A172 (cell line): ENCODE measurements at places on chromosomes 3 and 15. TPM values are rescaled to one million over a fixed set of nuclear protein-coding genes. Genes with fewer than 3 reads are reported as not detected.

GRCh38 chr3:34067536-34068051 lies 269.2 kb downstream of the PDCD6IP start:
- DNase-seq: no peak

- no peak for DNase-seq
Observed at GRCh38 chr3:129615751-129616281, 9.3 kb upstream of the PLXND1 start.

- DNase-seq: peak; percentile 31
Observed at GRCh38 chr3:44468572-44469520, 8.6 kb downstream of the ZNF445 start.

DNA sequence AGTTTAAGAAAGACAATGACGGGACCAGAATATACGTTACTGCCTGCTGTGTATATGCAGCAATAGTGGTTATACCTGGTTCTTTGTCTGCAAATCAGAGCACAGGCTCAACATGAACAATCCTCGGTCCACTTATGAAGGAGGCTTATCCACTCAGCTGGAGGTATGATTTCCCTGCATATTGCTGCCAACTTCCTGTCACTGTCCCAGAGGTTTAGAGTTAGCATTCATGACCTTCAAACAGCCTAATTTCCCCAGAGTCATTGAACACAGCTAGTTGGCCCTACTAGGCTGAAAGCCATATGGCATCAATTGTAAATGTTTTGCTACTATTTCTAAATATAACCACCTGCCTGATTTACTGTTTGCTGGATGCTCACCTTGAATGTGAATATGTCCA lies 224.9 kb upstream of the ZNF717 start:
- DNase-seq: no peak

GRCh38 chr3:131277836-131278497 lies 103.6 kb upstream of the NUDT16 start:
- peak; percentile 5 for DNase-seq

DNA sequence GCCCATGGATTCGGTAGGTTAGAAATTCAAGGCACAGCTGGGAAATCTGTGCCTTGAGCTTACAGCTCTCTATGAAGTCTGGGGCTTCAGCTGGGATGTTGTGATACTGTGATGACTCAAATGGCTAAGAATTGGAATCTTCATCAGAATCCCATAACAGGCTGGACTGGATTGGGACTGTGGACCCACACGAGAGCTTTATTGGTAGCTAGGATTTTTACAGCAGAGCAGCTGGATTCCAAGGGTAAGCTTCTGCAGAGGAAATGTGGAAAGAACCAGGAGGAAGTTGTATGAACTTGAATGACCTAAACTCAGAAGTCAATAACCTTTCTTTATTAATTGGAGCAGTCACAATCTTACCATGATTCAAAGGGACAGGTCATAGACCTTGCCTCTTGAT lies 1187.1 kb downstream of the ROBO1 start:
- no peak for DNase-seq

GRCh38 chr3:120245386-120245785 lies 39.6 kb downstream of the GPR156 start:
- DNase-seq: no peak

- DNase-seq: no peak
Observed at GRCh38 chr15:61410662-61411061, 181.6 kb upstream of the RORA start.

DNA sequence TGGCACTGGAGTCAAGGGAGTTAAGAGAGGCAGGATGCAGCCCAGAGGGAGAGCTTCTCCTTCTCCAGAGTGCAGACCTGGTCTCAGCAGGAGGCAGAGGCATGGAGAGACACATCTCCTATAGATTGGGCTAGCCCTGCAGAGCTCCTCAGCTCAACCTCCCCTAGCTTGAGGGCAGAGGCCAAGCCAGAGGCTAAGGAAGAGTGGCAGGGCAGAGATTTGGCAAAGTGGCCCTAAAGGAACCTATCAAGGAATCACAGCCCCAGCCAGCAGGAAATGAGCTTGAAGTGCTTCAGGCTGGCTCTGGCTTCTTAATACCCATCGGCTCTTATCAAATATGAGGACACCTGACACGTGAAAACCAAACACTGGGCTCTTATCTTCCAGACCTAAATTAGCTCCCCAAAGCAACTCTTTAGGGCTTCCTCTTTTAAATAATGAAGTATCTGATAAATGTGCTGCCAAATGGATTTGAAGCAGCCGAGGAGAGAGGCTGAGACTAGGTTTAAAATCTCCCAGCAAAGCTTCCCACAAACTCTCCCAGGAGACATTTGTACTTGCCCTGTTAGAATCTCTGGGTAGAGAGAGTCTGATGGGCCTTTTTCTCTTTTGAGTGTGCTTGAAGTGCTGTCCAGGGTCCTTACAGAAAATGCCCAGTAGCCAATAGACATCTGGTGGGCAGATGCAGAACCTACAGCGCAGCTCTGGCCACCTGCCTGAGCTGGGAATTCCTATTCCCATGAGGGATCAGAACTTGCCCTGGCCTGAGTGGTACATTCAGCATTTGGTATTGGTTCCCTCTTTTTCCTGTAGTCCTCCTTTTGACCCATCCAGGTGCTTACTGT lies 271.4 kb downstream of the CLSTN2 start:
- DNase-seq: peak; percentile 68

DNA sequence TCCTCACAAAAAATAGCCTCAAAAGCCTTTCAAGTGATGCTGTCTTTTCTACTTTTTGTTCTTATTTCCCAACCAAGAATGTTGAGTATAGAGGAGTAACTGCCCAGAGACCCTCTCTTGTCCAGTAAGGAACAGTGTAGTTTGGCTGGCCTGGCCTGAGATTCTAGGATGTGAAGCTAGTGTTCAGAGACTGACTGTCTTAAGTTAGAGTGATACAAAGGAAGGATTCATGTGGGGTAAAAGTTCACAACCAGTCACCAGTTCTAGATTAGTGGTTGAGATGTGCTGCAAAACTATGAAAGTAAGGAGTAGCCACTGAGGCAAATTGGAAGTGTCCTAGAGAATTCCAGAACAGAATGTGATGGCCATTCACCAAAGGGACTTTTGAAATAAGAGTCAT lies 49.1 kb downstream of the RSRC1 start:
- no peak for DNase-seq

GRCh38 chr3:43349716-43350115 lies 63.4 kb downstream of the SNRK start:
- DNase-seq: no peak

GRCh38 chr15:38294126-38294525 lies 41.5 kb downstream of the SPRED1 start:
- DNase-seq: no peak

DNA sequence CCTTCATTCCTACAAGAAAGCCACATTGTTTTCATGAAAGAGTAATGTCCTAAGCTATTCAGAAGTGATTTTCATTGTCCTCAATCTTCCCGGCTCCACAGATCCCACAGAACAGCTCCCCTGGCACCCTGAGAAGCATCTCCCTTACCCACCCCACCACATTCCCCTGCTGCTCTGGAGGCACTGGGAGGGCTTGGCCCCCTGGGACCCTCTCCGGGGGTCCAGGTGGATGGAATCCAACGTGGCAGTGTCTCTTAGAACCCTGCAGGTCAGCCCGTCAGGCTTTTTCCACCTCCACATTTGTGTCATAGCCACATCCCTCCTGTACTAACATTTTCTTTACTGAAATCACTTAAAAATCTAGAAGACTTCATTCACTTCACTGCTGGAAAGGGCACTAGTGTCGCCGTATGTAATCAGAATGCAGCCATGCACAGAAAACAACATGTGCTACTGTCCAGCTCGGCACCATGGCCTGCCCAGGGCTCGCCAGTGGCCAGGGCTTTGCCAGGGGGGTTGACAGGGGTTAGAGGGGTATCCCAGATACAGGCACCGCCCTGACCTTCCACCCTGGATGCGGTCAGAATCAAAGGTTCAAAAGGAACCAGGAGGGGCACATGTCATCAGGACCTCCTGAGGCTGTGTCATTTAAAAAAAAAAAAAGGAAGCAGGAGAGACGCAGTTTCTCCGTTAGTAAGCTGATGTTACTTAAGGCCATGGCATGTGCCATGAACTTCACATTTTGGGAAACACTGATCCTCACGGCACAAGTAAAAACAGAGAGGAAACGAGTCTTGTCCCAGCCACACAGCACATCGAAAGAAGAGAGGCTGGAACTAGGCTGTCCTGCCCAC lies 106.3 kb downstream of the LSM3 start:
- DNase-seq: no peak

DNA sequence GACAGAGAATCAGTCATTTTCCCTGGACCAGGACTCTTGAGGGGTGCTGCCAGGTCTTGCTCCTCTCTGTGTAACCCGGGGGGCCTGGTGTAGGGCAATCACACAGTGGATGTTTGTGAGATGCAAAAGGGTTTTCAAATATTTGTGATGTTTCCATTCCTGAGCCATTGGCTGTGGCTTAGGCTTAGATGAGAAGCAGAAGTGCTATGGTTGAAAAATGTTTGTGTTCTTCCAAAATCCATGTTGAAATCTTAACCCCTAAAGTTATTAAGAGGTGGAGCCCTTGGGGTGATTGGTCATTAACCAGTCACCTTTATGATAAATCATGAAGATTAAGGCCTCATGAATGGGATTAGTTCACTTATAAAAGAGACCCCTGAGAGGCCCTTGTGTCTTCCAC lies 36.5 kb downstream of the CORO2B start:
- DNase-seq: no peak

DNA sequence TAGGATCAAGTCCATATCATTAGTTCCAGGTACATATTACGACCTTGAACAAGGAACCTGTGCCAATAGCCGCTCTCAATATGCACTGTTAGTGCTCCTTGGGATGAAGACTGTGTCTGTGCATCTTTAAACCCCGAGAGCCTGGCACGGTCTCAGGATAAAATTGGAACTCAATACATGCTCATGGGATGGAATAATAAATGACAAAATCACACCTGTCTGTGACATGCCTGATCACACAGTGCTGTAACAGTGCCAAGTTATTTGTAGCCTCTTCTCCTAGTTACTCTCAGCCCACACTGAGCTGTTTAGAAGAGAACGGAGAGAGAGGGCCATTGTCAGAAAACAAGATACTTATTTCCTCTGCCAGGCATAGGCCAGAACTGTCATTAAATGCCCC lies 82.2 kb downstream of the SSR3 start:
- no peak for DNase-seq

DNA sequence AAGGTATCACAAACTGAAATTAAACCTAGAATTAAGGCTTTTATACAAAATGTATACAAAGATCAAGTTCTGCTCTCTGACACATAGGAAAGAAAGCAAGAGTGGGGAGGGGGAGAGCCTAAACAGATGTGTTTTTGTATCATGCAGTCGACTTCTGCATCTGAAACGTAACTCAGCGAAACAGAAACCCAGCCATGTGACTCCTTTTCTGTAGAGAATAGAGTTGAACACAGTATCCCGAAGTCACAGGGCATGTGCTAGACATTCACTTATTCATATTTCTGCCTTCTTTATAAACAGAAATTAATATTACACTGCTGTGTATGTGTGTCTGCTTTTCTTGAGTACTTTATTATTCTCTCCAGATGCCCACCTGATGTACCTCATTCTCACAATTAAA lies 121.0 kb downstream of the PDZRN3 start:
- no peak for DNase-seq

- no peak for DNase-seq
Observed at GRCh38 chr3:174973465-174973864, 114.3 kb downstream of the NAALADL2 start.

GRCh38 chr3:180117381-180118163 lies 80.8 kb upstream of the PEX5L start:
- DNase-seq: no peak

GRCh38 chr15:94666553-94666952 lies 435.2 kb downstream of the MCTP2 start:
- DNase-seq: no peak

The SERPINI2 gene
- total RNA-seq: not detected in 2 replicates

The DHX30 gene
- 93.2 and 111 TPM in 2 replicates for total RNA-seq

The STX19 gene
- not detected in 2 replicates for total RNA-seq

The SAMD7 gene
- total RNA-seq: not detected in 2 replicates

The KBTBD13 gene
- total RNA-seq: not detected in 2 replicates

The GPR171 gene
- not detected in 2 replicates for total RNA-seq

The TTC21A gene
- total RNA-seq: 1.3 and 2.3 TPM in 2 replicates
